Activated CD8-positive, alpha-beta memory T cell treated with anti-CD3 and anti-CD28 coated beads, Interleukin-2, amount 10 ng/mL, durations not matched to agents 7 days and 5 days (primary cell): ENCODE measurements at places on chromosomes 16 and 17. TPM values are rescaled to one million over a fixed set of nuclear protein-coding genes. Genes with fewer than 3 reads are reported as not detected.

DNA sequence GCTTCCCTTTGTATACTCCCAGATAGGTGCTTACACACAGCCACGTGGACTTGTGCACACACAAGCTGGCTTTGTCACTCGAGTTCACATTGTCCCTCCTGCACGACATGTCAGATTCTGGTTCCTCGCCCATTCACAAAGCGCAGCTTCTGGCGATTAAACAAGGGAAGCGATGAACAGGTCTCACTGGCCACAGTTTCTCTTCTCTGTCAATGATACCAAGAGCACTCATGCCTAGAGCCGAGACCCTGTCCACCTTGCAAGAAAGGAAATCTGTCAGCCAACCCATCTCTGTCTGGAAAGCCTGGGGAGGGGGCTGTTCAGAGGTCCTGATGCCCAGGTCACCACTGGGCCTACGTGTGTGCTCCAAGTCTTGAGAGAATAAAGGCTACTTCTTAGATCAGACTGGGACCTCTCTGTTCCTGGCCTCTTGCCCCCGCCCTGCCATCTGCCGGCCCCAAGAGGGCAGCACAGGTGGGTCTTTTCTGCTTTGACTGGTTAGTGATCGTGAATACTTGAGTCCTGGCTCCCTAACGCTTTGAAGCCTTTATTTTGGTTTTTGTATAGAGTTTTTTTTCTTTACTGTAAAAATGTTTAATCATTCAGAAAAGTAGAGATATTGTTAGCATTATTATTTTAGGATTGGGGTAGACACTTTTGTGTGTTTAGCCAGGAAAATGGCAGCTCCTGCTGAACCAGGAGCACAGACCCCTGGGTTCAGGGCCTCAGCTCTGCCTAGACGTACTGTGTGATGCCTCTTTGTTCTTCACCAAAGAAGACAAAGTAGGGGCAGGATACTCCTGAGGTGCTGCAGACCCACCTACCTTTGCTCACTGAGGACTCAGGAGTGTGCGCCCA, 104.7 kb downstream of the MRM1 start:
- DNase-seq = peak; percentile 73

Gene SOST
- not detected for total RNA-seq

DNA sequence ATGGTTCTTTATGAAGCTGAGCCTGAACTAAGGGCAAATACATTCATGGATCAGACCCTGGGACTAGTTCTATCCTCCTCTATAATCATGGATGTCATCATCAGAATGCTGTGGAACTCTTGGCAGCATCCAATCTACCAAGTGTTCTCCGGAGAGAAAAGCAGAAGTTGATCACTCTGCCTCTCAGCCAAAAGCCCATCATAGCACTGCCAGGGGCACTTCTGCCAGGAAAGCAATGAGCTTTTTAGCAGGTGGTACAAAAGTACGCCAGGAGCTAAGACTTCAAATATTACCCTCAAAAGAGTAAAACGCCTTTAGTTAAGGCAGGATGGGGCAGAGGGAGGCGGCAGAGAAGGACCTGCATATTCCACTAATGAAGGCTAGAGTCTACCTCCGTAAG, 279.0 kb downstream of the SLC39A11 start:
- DNase-seq = no peak

Gene NOTUM
- total RNA-seq = 0.21 TPM

Gene ITFG1
- 22.1 TPM for total RNA-seq

Gene KRT15
- total RNA-seq = not detected

GRCh38 chr16:50478773-50479149, 69.4 kb upstream of the NKD1 start:
- DNase-seq = no peak

Gene ABCC3
- total RNA-seq = not detected
